SJSA1 (cell line): ENCODE measurements at places on chromosomes 6 and 20. TPM values are rescaled to one million over a fixed set of nuclear protein-coding genes. Genes with fewer than 3 reads are reported as not detected.

Gene TJAP1
- 18.5 and 24.8 TPM in 2 replicates for total RNA-seq

Gene PHACTR1
- total RNA-seq: 0.37 TPM in 1 of 2 replicates, not detected in the other

Gene PTCHD4
- 1.4 and 2.9 TPM in 2 replicates for total RNA-seq

Gene LHFPL5
- total RNA-seq: not detected in 2 replicates

Gene HEY2
- 0.66 TPM in 1 of 2 replicates, not detected in the other for total RNA-seq

Gene CCN6
- total RNA-seq: not detected in 2 replicates

Gene DEF6
- 0.05 TPM in 1 of 2 replicates, not detected in the other for total RNA-seq

Gene NOX3
- not detected in 2 replicates for total RNA-seq

- DNase-seq: no peak
Measured at GRCh38 chr20:59948212-59948611, 8.0 kb downstream of the FAM217B start.

GRCh38 chr20:50401587-50402418 lies 108.4 kb upstream of the PTPN1 start:
- no peak for DNase-seq

DNA sequence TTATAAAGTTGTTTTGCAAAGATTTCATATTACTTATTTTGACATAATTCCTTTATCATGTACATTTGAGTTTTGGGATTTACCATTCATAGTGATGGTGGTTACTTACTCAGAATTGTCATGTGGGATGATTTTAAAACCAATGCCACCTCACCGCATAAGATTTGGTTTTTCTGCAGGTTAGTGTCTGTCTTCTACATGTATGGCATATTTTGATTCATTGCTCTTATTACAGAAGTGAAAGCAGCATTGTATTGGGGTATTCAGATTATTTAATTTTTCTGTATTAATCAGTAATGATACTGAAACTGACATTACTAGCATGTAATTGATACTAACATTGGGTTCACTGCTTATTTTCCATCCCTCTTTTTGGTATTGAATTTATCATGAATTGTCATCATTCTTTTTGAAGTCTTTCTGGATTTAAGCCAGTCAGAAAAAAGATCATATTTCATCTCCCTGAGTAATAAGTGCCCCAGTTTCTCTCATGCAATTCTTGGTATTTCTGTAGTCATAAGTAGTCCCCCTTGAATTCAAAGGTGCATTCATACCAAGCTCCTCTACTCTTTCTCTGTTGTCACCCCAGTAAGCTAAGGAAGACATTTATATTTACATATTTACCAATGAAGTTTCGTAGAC lies 176.6 kb downstream of the BCKDHB start:
- no peak for DNase-seq

GRCh38 chr20:23132930-23133559 lies 46.9 kb upstream of the CD93 start:
- no peak for DNase-seq

- DNase-seq: no peak
Measured at GRCh38 chr20:42734660-42735368, 454.9 kb downstream of the PTPRT start.

DNA sequence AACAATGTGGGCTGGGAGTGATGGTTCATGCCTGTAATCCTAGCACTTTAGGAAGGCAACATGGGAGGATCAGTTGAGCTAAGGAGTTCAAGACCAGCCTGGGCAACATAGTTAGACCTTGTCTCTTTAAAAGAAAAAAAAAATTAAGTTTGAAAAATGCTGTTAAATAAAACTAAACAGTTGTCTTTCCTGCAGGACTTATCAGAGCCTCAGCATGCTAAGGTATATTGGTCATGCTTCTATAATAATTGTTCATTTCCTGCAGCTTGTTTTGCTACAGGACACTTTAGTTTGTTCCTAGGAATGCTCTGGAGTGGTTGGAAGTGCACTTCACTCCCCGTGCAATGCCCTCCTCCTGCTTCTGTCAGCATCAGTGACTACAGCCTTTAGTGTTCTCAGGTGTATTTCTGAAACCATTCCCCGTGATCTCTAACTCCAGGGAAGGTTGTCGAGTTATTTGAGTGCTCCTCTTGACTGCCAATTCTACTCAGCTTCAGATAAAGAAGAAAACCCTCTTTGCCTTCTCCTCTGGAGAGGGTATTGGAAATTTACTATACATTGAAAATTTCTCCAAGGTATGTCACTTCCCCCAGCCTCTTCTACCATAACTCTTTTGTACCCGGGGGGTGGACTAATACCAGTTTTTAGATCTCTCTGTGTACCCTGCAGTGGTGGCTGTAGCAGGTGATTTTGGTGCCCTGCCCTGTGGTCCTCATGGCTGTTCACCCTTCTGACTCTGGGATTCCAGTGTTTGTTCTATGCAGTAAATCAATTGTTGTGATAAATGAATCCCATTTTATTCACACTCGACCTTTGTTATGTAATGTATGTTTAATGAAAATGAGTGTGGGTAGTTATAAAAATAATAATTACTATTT lies 33.8 kb downstream of the NHLRC1 start:
- DNase-seq: no peak

- DNase-seq: no peak
Measured at GRCh38 chr20:46785958-46786357, 76.5 kb downstream of the SLC2A10 start.

GRCh38 chr6:2706558-2706957 lies 44.2 kb downstream of the MYLK4 start:
- no peak for DNase-seq

DNA sequence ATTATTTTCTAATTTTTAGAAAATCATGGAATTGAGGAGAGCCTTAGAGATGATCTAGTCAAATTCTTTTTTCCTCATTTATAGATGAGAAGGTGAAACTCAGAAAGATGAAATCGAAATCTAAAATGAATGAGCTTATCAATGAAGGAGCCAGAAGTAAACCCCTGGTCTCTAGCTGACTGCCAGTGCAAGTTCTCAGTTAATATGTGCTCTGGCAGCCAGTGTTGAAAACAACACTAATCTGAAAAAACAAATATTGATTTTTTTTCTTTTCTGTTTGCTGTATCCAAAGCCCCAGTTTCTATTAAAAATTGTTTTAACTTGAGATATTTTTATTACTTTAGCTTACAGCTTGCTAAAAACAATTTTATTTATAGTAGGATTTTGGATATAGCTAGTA lies 21.5 kb upstream of the PBOV1 start:
- no peak for DNase-seq

GRCh38 chr6:115358616-115359015 lies 702.1 kb downstream of the FRK start:
- DNase-seq: no peak

DNA sequence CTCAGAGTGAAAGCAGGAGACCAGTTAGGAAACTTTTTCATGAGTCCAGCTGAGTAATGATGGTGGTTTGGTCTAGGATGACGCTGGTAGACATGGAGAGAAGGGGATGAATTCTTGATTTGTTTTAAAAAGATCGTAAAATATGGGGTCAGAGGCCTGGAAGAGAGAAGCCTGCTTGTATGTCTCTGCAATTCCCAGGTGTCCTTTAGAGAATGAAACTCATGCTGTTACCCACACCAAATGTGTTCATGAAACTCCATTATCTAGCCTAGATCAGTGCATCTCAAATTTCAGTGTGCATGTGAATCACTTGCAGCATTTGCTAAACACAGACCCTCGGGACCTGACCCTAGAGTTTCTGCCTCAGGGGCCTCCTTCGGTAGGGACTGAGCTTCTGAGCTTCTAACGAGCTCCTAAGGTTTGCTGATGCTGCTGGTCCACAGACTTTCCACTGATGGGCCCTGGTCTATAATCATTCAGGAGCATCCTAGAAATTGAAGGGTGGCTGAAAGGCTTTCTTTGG lies 302.0 kb upstream of the PLCB4 start:
- no peak for DNase-seq

GRCh38 chr6:36269834-36270705 lies at the start of gene PNPLA1:
TSS of gene PNPLA1 (plus strand) at chr6:36270060. CDS start at chr6:36270460, 400 bp downstream.
- DNase-seq: no peak

- DNase-seq: no peak
Measured at GRCh38 chr6:124968401-124968800, 6.2 kb downstream of the RNF217 start.

DNA sequence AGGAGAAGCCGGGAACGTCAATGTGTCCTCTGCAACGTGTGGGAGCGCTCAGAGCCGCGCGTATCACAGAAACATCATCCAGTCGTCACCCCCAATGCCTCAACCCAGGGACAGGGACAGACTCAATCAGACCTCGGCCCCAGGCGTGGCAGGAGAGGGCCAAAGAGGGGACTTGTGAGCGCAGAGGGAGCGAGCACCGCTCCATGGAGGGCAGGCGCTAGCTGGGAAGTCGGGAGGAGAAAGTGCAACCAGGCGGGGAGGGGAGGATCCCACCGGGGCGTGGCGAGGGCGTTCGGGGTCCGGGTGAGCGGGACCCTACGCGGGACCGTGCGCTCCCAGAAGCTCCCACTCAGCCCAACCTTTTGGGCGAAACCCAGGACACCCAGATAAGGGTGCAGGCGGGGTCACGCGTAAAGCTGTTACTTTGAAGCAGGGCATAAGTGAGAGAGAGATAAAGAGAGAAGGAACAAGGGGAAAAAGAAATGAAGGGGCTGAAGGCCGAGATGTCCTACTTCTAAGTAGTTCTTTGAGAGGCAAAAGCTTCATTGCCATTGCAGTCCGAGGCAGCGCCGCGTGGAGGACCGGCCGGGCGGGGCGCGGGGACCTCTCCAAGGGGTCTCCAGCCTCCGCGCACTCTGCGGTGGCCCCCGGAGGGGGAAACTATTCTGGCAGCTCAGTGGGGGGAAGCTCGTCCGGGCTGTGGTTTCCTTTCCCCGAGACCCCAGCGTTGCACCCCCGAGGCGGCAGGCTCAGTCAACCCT lies 862 bp upstream of the SOBP start:
- peak; percentile 35 for DNase-seq

GRCh38 chr20:33668466-33669155 lies 1.9 kb downstream of the ACTL10 start:
- DNase-seq: no peak

- DNase-seq: no peak
Measured at GRCh38 chr6:11341867-11342266, 109.4 kb upstream of the NEDD9 start.
